ENCODE measurements at places on chromosomes 5 and 9.

DNA sequence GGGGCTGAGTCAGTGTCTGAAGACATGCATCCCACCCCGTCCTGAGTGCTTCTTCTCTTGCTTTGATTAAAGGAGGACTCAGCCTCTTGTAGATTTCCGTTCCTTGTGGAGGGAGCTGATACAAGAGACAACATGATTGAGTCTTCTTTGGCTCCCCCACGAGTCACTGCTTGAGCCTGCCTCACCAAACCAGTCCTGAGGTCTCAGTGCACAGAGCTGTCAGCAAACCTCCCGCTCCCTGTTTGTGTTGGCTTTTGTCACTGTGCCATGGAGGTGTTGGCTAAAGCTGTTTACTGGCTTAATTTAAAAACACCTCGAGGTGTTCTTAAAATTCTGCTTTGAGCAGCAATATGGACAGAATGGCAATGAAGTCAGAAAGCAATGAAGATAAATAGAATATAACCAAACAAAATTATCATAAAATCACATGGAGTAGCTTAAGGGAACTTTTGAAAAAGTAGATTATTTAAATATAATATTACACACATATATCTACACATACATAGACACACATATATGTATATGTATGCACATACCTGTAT, 234.1 kb upstream of the ANKRD55 start:
- DNase-seq = no peak

DNA sequence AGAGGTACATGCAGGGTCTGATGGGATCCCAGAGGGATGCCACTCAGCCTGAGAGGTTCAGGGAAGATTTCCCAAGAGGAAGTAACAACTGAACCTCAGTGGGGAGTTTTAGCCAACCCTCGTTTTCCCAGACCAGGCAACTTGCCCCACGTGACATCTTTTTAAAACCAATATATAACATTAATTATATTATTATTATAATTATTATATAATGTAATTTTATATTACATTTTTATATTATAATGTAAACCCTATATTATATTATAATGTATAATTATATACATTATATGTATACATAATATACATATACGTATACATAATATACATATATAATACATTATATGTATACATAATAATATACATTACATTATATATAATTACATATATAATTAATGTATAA, 62.8 kb upstream of the WWC1 start:
- DNase-seq = no peak

DNA sequence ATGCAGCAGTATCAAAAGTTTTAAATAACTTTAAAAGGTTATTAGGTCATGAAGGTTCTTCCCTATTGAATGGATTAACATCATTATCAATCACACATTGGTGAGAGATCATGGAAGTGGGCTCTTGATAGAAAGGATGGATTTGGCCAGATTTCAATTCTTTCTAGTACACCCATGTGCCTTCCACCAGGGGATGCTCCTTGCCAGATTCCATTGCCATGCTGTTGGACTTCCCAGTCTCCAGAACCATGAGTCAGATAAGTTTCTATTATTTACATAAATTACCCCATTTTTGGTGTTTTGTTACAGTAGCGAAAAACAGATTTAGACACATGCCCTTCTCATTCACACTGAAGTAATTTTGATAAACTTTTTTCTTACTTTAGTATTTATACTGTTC, 1010.6 kb upstream of the C9orf72 start:
- no peak for DNase-seq

- no peak for DNase-seq
These were observed 66.3 kb downstream of the MAT2B start for GRCh38 chr5:163571744-163572143.

GRCh38 chr9:121026260-121026691, 23.8 kb downstream of the C5 start:
- no peak for DNase-seq
